ENCODE measurements at places on chromosomes 13 and 19.

DNA sequence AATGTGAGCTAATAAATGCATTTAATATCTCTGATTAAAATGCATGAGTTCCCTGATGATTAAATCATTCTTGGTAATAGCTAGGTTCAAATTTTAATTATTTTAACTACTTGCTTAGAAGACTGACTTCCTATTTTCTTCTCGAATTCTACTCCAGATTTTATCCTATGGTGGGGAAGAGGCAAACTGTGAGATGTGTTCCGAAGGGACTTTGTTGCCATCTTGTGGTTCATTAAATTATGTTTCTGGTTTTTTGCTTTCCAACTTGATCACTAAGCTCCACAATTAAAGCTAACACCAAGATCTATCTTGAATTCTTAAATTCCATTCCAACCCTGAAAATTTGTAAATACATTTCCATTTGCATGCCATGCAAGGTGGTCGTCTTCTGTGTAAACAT lies 538.4 kb upstream of the PCDH20 start:
- no peak for DNase-seq

DNA sequence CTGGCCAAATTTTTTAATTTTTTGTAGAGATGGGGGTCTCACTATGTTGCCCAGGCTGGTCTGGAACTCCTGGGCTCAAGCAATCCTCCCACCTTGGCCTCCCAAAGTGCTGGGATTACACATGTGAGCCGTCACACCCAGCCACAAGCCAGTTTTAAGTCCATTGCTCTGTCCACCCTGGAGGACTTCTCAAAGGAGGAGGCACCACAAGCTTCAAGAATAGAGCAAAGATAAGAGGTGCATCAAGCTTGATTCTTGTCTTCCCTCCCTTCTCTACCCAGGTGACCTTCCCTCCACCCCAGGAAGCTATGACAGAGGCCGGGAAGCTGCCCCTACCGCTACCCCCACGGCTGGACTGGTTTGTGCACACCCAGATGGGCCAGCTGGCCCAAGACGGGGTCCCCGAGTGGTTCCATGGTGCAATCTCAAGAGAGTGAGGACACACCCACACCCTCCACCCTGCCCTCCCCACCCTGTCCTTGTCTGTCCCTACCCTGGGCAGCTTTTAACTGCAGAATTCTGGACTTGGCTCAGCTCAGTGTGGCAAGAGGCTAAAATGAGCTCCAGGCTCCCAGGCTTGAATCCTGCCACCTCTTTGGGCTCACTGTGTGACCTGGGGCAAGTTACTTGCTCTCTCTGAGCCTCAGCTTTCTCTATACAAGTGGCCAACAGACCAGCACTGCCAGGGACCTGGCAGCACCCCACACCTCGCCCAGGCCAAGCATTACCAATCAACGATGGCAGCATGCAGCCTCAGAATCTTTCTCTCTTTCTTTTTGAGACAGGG lies 5.2 kb downstream of the HSH2D start:
- no peak for DNase-seq

DNA sequence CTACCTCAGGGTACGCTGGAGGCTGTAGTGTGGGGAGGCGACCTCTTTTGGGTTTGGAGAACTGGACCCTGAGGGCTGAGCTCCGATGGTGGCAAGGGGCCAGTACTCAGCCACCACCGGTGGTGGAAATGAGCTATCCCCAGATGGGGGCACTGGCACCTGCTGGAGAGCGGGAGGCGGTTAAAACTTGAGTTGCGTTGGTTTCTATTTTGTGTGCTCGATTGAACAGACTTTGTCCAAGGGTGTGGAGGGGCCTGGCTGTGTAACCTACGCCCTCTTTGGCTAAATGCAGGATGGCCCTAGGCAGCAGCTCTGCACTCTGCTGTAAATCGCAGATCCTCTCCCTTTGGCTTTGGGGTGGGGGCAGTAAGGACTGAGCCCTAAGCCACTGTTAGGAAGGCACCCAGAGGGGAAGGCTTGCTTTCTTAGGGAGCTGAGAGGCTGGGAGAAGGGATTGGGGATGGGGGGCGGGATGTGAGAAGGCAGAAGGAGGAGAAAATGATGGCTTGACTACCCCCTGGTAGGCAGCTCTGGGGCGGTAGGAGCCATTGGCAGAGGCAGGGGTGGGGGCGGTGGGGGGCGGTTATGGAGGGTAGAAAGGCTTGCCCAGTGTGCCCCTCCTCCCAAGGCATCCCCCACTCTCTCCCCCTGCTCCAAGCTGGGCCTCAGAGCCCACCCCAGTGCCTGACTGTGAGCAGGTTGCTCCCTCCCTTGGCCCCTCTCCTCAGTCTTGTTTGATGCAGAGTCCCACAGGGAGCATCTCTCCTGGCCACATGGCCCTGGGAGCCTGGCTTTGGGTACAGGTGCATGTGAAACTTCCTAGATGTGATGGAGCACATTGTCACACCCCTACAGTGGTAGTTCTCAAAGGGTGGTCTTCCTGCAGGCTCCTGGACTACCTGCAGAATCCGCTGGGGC lies 5.0 kb downstream of the VSTM2B start:
- DNase-seq: no peak

GRCh38 chr19:7977021-7977722 lies 28.3 kb downstream of the ELAVL1 start:
- peak; percentile 48 for DNase-seq

GRCh38 chr13:23608701-23609413 lies 38.6 kb downstream of the TNFRSF19 start:
- DNase-seq: peak; percentile 78

DNA sequence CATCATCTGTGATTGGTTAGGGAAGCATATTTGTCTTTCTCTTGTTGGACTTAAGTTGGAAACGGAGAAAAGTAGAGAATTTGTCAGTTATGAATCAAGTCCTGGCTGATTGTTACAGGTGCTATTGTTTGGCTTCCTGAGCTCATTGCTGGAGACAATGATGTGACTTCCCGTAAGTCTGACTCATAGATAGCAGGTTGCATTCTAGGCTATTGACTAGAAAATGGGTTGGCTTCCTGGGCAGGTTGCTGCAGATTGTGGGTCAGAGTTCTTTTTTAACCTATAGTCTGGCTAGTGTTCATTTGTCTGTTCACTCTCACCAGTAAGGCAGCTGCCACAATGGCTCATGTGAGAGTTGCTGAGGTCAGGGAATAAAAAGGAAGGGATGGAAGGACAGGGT lies 101.5 kb downstream of the CCNA1 start:
- DNase-seq: no peak

DNA sequence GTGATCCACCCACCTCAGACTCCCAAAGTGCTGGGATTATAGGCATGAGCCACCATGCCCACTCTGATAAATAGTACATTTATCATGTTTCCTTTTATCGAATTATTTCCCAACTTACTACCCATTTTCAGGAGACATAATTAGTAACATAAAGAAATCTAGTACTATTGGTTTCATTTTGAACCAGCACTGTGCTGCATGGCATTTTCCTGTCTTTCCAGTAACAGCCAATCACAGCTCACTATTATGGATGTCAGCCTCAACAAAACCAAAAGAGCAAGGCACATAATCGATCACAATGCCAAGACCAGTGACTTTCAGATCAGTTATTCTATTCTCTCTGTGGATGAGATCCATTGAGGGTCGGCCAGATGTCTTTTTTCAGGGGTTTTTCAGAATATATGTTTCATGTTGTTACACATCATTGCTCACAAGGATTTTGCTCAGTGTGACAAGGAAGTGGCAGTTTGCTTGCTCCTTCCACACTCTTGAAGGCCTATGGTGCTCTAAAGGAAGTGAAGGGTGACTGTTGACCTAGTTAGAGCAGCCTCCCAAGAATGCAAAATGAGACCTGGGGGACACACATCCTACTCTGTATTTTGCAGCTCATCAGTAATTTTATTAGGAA lies 233.4 kb downstream of the KCNRG start:
- no peak for DNase-seq
